Activated CD4-positive, alpha-beta T cell treated with anti-CD3 and anti-CD28 coated beads, Interleukin-2, Interleukin-4, amounts not matched to agents 100 ng/mL and 50 ng/mL, durations not matched to agents 16 hours and 8 hours (primary cell): ENCODE measurements at places on chromosomes 1 and 21.

DNA sequence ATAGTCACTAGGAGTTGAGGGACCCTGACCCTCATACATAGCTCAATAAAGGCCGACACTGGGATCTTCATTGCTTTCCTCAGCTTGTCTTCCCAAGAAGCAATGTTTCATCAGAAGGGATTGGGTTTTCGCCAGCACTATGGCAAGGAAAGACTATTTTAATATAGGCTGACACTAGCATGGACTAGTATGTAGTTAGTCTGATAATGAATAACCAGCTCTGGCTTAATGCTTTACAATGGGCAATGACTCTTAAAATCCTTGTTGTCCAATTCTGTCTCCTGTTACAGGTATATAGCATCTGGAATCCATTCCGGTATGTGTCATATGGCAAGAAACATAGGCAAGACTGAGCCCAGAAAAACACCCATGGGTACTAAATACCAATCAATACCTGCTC lies 15.3 kb upstream of the SYT2 start:
- DNase-seq = no peak

GRCh38 chr1:164647211-164647610 lies 88.2 kb downstream of the PBX1 start:
- no peak for DNase-seq

DNA sequence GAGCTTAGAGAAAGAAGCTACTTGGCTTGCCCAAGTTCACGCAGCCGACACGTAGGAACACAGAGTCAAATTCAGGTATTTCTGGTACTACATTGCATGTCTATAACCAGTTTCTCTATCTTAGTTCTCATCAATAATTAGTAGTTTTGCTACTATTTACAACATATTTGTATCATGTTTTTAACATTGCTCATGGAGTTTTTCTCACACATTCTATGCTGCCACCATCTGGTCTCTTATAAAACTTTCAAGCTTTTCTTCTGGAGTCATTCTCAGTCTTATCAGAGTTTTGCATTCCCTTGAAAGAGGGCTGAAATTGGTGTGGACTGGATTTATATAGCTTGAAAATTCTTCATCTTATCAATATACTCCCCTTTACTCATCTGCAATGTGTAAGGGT lies 118.8 kb upstream of the PALMD start:
- DNase-seq = no peak

DNA sequence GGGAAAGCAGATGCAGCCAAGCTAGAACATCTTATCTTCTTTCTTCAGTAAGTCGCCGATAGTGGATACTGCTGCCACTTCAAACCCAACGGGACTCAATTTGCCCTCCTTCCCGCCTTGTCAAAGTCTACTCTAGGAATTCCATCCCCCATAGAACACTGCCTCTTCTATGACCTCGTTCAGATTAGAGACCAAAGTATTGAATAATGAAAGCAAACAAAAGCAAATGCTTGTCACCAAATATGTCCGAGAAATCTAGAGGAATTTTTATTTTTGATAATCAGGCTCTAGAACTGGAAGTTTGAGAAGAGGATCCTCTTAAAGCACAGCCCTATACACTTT lies 853 bp upstream of the RRAGC start:
- no peak for DNase-seq

GRCh38 chr1:58264462-58264861 lies 282.1 kb downstream of the OMA1 start:
- DNase-seq = no peak

DNA sequence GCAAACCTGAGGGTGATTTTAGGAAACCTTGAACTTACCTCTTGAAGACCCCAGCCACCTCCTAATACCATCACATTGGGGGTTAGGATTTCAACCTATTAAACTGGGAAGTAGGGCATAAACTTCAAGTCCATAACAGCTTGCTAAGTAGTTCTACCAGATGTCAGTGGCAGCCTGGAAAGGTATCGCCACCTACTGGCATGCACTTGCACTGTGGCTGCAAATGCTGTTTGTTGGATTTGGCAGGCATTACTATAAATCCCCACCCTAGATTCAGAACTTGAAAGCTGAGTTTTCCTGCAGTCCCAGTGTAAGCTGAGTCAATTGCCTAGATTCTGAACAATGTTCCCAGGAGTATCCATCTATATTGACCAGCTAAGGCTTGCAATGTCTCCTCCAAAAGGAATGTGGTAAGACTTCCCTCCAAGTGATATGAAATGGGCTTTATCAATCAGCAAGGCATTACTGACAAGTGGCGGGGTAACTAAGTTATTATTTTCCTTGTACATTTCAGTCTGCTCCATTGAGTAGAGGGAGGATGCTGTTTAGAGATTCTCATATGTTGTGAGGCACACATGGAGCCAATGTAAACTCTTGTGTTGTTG lies 474.5 kb downstream of the PTPRC start:
- peak; percentile 72 for DNase-seq

DNA sequence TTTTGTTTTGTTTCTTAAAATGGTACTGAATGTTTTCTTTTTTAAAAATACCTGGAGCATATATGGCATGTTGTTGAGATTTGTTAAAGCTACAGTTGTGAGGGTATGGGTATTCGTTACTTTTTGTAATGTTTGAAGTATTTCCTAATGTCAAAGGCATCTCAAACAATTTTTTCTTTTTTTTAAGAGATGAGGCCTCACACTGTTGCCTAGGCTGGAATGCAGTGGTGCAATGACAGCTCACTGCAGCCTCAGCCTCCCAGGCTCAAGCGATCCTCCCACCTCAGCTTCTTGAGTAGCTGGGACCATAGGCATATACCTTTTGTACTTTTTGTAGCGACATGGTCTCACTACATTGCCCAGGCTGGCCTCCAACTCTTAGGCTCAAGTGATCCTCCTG lies 16.1 kb downstream of the CLCN6 start:
- DNase-seq = no peak

DNA sequence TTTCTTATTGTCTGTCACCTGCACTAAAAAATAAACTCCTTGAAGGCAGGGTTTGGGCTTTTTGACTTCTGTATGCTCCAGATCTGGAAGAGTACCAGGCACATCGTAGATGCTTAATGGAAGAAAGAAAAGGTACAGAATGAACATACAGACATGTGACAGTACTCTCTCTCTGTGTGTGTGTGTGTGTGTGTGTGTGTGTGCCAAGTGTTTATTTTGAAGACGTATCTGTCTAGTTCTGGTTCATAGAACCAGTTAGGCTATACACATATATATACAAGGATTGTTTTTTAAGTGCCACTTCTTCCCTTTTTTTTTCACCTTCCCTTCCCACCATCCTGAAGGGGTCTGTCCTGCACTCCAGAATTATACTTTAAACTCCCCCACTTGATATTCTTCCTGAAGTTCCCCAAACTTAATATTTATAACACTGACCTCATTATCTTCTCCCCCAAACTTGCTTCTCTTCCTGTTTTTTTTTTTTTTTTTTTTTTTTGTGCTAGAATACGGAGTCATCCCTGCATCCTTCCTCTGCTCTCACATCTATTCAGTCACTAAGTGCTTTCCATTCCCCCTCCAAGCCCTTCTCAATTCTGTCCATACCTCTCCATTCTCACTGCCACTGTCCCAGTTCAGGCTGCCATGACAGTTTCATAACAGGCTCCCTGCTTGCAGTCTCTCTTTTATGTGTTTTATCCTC lies 5.4 kb upstream of the KCNA3 start:
- DNase-seq = no peak

DNA sequence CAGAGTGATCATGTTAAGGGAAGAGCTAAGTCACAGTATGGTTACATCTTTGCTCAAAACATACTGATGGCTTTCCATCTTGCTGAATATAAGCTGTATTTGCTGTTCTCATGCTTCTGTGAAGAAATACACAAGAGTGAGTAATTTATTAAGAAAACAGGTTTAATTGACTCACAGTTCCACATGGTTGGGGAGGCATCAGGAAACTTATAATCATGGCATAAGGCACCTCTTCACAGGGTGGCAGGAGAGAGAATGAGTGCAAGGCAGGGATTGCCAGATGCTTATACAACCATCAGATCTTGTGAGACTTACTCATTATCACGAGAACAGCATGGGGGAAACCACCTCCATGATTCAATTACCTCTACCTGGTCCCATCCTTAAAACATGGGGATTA lies 24.4 kb upstream of the RGS5 start:
- DNase-seq = no peak

GRCh38 chr1:1243807-1244191 lies 2.7 kb downstream of the C1QTNF12 start:
- DNase-seq = no peak

GRCh38 chr21:45403133-45403824 lies 1.7 kb upstream of the COL18A1 start:
- DNase-seq = no peak

DNA sequence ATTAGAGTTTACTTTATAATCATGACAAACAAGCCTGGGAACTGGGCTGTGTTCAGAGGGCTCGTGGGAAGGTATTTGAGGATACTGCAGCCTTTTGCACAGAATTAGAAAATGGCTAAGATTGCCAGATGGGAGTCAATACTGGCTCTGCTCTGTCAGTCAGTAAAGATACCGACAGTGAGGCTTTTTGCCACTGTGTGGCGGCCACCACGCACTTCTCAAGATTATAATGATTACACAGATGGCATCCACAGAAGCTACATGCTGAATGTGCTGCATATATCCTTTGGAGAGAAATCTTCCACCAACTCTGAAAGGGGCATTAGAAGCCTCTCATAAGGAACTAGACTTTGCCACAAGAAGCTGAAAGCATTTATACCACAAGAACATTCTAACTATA lies 213.4 kb upstream of the PTBP2 start:
- no peak for DNase-seq

DNA sequence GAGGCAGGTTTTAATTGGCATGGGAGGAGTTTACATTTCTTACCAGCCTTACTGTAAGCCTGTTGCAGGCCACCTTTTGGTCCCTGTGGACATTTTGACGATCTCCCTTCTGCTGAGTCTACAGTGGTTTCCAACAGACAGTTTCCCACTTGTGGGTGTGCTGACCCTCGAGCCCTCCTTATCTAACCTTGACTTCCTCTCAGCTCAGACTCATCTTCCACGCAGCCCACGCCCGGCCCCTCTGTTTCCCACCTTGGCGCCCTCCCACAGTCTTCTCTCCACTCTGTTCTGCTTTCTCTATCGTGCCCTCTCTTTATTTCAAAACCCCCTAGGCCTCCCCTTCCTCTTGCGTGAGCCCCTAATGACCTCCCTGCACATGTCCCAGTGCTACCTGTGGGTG lies 6.1 kb upstream of the ARL8A start:
- no peak for DNase-seq

DNA sequence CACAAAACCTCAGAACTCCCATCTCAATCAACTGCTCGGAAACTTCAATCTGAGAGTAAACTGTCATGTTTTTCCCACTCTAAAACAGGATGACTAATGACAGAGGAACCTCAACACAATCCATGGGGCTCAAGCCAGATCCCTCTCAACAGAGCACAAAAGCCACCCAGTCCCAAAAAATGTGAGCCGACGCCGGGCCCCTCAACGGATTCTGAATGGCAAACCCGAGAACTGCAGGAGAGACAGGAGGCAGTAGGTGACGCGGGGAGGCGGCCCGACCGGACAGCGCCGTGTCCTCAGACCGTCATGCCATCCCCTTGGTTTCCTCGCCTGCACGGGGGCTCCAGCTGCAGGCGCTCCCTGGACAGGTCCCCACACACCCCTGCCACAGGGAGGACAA lies 53.4 kb downstream of the SSBP3 start:
- DNase-seq = no peak

- DNase-seq = peak; percentile 6
Measured at GRCh38 chr1:237045278-237046016, 3.5 kb downstream of the RYR2 start.

DNA sequence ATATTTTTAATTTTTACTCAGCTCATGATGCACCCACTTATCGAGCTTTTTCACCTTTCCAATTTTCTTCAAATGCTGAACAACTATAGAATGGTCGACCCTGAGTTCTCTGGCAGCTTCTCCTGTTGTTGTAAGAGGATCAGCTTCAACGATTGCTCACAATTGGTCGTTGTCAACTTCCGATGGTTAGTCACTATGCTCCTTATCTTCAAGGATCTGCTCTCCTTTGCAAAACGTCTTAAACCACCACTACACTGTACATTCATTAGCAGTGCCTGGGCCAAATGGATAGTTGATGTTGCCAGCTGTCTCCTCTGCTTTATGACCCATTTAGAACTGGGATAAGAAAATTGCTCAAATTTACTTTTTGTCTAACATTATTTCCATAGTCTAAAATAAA lies 385.9 kb upstream of the LYPLAL1 start:
- no peak for DNase-seq

- DNase-seq = no peak
Measured at GRCh38 chr1:226414098-226414698, 6.3 kb upstream of the PARP1 start.

- DNase-seq = no peak
Measured at GRCh38 chr21:14998784-14999183, 66.0 kb downstream of the NRIP1 start.

DNA sequence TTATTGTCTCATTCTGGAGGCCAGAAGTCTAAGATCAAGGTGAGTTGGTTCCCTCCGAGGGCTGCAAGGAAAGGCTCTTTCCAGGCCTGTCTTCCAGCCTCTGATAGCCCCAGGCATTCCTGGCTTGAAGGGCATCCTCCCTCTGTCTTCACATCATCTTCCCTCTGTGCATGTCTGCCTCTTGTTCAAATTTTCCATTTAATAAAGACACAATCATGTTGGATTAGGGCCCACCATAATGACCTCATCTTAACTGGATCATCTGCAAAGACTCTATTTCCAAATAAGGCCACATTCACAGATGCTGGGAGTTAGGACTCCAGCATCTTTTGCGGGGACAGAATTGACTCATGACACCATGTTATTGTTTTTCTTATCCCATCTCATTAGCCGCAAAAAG lies 24.5 kb downstream of the HUNK start:
- no peak for DNase-seq

DNA sequence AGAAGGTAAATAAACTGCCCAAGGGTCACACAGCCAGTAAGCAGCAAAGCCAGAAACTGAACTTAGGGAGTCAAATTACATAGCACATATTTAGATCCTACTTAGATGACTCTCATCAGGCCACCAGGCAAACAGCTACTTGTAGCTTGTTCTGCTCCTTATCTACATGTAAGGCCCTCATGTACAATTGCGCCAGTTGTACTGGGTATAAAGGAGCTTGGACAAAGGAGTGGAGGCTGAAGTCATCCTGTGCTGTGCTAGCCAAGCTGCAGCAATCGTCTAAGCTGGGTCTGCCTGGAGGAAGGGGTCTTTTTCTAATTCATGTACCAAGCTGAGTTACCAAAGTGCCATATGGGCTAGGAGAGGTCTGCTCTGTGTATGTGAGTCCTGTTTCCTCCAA lies 12.8 kb downstream of the ETNK2 start:
- DNase-seq = no peak
